ENCODE measurements at places on chromosomes 2 and 18. TPM values are rescaled to one million over a fixed set of nuclear protein-coding genes. Genes with fewer than 3 reads are reported as not detected.

DNA sequence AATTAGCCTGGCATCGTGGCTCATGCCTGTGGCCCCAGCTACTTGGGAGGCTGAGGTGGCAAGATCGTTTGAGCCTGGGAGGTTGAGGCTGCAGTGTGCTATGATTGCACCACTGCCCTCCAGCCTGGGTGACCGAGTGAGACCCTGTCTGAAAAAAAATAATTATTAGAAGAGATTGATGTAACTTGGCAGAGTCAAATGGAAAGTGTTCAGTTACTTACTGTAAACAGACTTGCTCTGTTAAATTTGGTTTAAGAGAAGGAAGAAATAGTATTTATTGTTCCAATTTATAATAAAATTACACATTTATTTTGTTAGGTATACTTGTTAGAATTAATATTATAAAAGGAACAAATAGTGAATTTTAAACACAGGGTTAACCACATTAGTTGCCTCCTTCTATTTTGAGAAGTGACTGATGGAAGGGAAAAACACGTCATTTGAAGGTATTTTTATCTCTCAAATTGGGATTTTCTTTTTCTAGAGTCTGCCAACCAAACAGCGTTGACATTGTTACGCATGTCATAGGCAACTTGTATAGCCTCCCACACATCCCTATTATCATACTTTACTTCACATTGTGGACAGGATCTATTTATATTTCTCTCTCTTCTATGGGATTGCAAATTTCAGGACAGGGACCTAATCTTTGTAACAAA lies 118.8 kb upstream of the B3GNT2 start:
- H3K27ac ChIP-seq = no peak overlapping the region
- DNase-seq = no peak
- H3K36me3 ChIP-seq = no peaks in the 10 kb centered on the region
- no peak overlapping the region for H3K4me3 ChIP-seq
- H3K27me3 ChIP-seq = no peaks in the 10 kb centered on the region

GRCh38 chr2:239876271-239876947 lies 148.7 kb downstream of the NDUFA10 start:
- H3K36me3 ChIP-seq = no peaks in the 10 kb centered on the region
- no peaks in the 10 kb centered on the region for H3K4me1 ChIP-seq
- no peaks in the 10 kb centered on the region for H3K27me3 ChIP-seq
- H3K4me3 ChIP-seq = no peak overlapping the region
- DNase-seq = no peak
- no peak overlapping the region for H3K27ac ChIP-seq

GRCh38 chr2:112634153-112634873 lies 11.4 kb upstream of the SLC20A1 start:
- peaks cover 39% of the 10 kb centered on the region for H3K4me1 ChIP-seq
- H3K27ac ChIP-seq = no peak overlapping the region
- DNase-seq = no peak
- no peaks in the 10 kb centered on the region for H3K27me3 ChIP-seq
- no peaks in the 10 kb centered on the region for H3K36me3 ChIP-seq

- no peak overlapping the region for H3K27ac ChIP-seq
- DNase-seq = no peak
- H3K36me3 ChIP-seq = no peaks in the 10 kb centered on the region
- H3K4me3 ChIP-seq = no peak overlapping the region
Measured at GRCh38 chr2:218870984-218871344, 9.7 kb upstream of the WNT10A start.

DNA sequence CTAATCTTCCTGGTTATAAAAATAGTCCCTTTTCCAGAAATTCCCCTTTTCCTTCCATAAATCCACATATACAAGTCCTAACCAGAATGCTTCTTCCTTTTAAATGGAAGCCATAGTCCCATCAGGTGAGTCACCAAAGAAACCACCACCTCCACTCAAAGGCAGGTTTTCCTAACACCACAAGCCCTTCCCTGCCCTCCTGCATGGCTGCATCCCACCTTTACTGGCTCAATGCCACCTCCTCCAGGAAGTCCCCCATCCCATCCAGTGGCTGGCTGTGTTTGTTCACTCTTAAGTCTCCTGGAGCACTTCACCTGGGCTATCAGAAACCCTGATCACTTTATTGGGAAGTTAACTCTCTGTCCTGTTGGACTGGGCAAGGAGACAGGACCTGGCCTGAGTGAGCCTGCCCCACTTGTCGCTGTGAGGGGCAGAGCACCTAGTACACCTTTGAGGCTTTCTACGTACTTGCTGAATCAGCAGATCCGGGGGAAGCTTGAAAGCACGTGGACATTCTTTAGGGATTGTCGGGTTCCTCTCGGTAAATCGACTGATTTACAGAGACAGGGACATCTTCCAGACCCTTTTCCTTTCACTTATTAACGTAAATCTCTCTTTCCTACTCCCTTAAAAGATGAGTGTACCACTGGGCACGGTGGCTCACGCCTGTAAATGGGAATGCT lies 71.0 kb downstream of the NGEF start:
- H3K4me3 ChIP-seq = no peak overlapping the region
- no peak overlapping the region for H3K27ac ChIP-seq
- H3K36me3 ChIP-seq = no peaks in the 10 kb centered on the region

- H3K4me3 ChIP-seq = no peak overlapping the region
- H3K27me3 ChIP-seq = no peaks in the 10 kb centered on the region
- H3K27ac ChIP-seq = no peak overlapping the region
- no peaks in the 10 kb centered on the region for H3K36me3 ChIP-seq
- no peak for DNase-seq
Measured at GRCh38 chr2:203789618-203790017, 78.0 kb upstream of the CTLA4 start.

DNA sequence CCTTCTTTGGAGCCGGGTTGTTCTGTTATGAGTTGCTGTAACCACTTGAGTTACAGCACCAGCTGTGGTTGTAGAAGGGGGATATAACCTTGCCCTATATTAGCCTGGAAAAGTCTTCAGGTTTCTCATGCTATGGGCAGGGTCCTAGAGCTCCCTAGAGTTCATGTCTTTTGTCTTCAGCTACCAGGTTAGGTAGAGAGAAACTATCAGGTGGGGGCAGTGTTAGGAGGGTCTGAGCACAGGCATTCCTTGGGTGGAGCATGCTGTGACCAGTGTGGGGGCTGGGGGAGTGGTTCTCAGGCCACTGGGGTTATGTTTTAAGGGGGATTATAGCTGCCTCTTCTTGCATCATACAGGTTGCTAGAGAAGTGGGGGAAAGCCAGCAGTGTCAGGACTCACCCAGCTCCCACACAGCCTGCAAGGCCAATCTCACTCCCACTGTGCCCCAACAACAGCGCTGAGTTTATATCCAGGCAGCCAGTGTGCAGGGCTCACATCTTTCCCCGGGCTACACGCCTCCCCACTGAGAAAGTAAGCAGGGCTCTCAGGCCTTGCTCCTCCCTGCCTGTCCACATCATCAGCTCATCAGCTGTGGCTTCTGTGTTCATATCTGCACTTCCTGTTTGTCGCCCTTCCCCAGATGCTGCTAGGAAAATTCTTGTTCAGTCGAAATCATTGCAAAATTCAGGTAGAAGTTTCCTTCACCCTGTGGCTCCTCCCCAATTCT lies 133.8 kb upstream of the NRXN1 start:
- H3K27me3 ChIP-seq = no peaks in the 10 kb centered on the region
- no peaks in the 10 kb centered on the region for H3K36me3 ChIP-seq
- H3K4me3 ChIP-seq = no peak overlapping the region
- no peak for DNase-seq
- no peaks in the 10 kb centered on the region for H3K4me1 ChIP-seq

KCNS3 gene
- not detected for total RNA-seq

DNA sequence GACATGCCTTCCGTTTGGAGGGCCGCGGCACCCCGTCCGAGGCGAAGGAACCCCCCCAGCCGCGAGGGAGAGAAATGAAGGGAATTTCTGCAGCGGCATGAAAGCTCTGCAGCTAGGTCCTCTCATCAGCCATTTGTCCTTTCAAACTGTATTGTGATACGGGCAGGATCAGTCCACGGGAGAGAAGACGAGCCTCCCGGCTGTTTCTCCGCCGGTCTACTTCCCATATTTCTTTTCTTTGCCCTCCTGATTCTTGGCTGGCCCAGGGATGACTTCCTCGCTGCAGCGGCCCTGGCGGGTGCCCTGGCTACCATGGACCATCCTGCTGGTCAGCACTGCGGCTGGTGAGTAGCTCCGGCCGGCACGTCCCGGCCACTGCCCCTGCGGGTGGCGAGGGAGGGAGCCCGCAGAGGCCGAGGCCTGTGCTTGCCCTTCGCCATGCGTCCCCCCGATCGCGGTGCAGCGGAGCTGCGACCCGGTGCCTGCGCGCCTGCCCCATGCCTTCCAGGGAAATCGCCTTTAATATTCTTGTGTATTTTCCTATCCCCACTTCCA lies 1.2 kb downstream of the BMPR2 start:
- no peak for DNase-seq
- no peaks in the 10 kb centered on the region for H3K36me3 ChIP-seq
- H3K27ac ChIP-seq = peak overlapping the region; percentile 75
- H3K4me1 ChIP-seq = peaks cover 5% of the 10 kb centered on the region

- no peak overlapping the region for H3K4me3 ChIP-seq
- H3K27me3 ChIP-seq = no peaks in the 10 kb centered on the region
- no peak for DNase-seq
- H3K27ac ChIP-seq = no peak overlapping the region
Measured at GRCh38 chr2:240139666-240140393, 628 bp downstream of the OTOS start.

PCARE gene
- 0.08 TPM for total RNA-seq

GRCh38 chr18:79855147-79855933 lies 57.6 kb downstream of the KCNG2 start:
- no peaks in the 10 kb centered on the region for H3K27me3 ChIP-seq
- peak; percentile 52 for DNase-seq
- H3K4me3 ChIP-seq = no peak overlapping the region

- H3K4me3 ChIP-seq = no peak overlapping the region
- no peaks in the 10 kb centered on the region for H3K27me3 ChIP-seq
- no peaks in the 10 kb centered on the region for H3K36me3 ChIP-seq
- H3K4me1 ChIP-seq = no peaks in the 10 kb centered on the region
- H3K27ac ChIP-seq = no peak overlapping the region
- DNase-seq = no peak
Measured at GRCh38 chr18:57025540-57025939, 121.3 kb upstream of the BOD1L2 start.
